CD4-positive, alpha-beta T cell treated with Interleukin-21 for 1 hour (primary cell): ENCODE measurements at places on chromosomes 1 and 21.
A peak's percentile ranks its signal among the peaks of the same experiment; 100 is the strongest.

- no peak for DNase-seq
These were observed 80.8 kb upstream of the PAPPA2 start for GRCh38 chr1:176382163-176382562.

DNA sequence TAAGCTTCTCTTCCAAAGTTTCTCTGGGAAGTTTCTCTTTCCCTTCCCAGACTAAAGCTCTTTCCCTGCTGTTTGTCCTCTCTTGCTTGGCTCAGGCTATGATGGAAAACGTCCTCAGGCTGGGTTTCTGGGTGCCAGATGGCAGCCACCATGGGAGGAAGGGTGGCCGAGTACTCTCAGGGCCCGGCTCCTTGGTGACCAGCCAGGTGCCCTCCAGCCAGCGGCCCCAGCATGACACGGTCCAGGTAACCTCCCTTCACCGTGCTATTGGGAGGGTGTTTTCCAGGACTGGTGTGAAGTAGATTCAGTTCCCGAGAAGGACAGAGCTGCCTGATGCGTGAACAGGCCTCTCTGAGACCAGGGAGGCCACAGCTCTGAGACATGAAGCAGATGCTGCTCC is 60.3 kb downstream of the KIF26B start:
- no peak for DNase-seq

GRCh38 chr1:25018943-25019336 is 88.9 kb upstream of the RUNX3 start:
- DNase-seq: no peak

GRCh38 chr1:85502625-85503083 is 37.7 kb upstream of the DDAH1 start:
- no peak for DNase-seq

GRCh38 chr1:240415532-240415931 is 196.4 kb downstream of the GREM2 start:
- no peak for DNase-seq

DNA sequence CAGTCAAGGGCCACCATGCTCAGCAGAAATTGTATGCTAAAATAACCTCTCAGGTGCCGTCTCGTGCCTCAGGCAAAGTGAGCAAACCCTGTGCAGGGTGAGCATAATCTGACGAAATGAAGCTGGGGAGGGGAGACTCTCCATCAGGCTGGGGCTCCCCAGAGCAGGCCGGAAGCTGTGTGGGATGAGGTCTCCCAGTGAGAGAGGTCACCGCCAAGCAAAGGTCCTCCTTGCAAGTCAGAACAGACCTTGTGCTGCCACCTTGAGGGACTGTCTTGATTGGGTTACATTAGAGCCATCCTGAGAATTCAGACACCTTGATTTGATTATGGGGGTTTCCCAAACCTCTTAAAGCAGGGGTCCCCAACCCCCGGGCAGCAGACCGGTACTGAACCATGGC is 64.2 kb downstream of the ZNF684 start:
- DNase-seq: no peak

- peak; percentile 95 for DNase-seq
These were observed at the start of gene RUNX3 for GRCh38 chr1:24930260-24931145. Gene RUNX3, minus strand, starts transcription at chr1:24930276. Its CDS starts 408 bp downstream, at chr1:24929868.

DNA sequence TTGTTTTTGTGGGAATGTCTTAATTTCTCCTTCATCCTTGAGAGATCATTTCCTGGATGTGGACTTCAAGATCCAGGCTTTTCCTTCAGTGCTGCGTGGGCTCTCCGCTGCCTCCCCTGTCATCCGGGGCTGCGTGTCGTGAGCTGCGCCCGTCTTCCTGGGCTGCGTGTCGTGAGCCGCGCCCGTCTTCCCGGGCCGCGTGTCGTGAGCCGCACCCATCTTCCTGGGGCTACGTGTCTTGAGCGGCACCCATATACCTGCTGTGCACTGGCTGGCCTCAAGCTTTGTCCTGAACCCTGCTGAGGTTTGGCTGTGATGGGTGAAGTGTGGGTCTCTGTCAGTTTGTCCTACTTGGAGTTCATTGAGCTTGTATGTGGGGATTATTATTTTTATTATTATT is 55.1 kb downstream of the PCNT start:
- no peak for DNase-seq

- no peak for DNase-seq
These were observed 27.6 kb downstream of the CFAP74 start for GRCh38 chr1:1976031-1976430.

DNA sequence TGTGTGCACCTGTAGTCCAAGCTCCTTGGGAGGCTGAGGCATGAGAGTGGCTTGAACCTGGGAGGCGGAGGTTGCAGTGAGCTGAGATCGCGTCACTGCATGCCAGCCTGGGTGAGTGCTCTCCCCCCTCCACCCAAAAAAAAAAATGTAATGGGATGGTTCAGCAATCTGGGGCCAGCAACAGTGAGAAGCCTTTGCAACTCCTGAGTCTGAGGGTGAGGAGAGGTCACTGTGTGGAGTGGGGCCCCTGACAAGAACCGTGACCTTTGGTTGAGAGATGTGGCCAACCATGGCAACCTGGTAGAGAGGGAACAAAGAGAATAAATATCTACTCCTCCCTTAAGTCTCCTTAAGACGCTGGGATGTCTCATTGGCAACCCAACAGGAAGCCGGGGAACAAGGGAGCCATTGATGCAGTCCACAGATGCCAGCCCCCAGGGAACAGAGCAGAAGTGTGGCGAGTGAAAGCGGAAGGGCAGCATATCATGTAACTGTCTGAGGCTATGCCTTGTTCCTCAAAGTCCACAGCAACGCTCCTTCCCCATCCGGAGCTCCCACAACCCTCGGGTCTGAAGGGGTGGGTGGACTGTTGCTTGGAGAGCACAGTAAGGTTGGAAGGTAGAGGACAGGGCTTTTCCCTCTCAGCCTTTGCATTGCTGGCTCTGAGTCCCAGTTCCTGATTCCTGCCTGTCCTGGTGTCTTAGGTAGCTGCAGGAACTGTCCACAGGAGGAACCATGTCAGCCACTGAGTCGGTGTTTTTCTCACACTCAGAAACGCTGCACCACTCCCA is 8.3 kb downstream of the TRNP1 start:
- peak; percentile 38 for DNase-seq

DNA sequence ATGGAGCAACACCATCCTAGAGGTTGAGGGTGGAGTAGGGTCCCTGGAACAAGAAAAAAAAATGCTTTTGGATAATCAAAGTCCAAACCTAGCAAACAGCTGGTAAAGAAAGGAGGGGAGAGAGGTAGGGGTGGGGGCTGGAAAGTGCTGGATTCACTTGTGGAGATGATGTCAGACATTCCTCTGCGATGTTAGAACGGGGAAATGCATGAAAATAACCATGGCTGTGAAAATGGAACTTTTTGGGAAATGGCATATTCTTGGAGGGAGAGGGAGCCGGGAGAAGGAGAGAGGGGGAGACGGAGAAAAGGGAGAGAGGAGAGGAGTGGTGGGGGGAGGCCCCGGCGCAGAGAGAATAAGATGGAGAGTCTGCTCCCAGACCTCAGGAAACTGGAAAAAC is 53.6 kb downstream of the OLFML2B start:
- no peak for DNase-seq

GRCh38 chr1:200081969-200082245 is 54.4 kb downstream of the NR5A2 start:
- DNase-seq: no peak

DNA sequence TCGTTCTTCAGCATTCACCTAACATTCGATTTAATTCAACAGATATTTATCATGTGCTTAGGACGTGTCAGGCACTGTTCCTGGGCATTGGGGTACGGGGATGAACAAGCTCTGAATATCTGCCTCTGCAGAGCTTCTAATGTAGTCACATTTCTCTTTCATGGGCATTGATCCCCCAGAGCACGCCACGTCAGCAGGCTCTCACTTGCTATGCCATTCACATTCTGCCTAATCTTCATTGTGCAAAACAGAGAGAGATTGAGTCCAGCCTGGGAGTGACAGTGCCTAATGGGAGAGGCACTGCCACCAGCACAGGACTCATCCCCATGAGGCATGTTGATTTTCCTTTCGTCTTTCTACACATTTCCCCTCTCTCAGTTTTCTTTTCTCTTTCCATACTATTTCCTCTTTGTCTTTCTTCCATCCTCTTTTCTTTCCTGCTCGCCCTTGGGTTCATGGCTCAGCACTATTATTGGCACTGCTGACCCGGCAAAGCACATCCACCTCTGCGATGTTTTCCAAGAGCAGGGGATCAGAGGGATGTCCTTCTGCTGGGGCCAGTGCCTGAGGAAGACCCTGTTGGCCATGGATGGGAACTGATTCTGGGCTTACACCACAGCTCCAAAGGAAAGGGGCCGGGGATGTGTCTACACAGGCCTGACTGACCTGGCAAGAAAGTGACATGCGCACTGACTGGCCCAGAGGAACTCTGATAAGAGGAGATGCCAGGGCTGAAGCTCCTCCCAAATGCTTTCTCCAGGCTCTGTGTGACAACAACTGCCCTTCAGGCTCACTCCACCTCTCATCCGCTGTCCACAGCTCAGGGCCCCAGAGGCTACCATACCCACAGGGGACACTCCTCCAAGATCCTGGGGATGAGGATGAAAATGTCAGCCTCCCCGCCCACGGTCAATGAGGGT is 195.9 kb downstream of the TOMM20 start:
- DNase-seq: no peak

DNA sequence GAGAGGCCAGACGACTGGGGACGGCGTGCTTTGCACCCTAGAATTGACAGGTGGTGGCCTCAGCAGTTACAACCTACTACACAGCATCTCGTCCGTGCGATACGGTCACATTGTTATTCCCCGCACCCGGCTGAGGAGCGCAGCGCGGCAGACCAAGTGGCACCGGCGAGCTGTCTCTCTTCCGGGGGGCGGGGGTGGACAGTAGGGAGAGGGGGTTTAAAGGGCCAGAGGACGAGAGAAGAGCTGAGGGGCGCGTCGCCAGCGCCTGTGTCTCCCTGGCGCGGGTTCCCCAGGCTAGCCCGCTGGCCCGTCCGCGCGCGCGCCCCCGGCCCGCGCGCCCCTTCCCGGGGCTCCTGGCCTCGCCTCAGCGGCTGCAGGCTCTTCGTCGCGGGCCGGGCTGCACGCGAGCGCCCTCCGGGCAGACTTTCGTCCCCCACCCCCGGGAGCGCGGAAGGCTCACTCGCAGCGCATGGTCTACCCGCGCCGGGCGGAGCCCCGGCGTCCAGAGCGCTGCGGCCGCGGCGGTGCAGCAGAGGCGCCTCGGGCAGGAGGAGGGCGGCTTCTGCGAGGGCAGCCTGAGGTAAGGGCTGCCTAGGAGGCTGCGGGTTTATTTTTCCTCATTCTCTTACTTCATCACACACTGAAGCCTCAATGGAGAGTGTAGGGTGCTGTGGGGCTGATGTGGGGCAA is at the start of gene PDE4B:
Gene PDE4B, plus strand, starts transcription at position 227 of the 690 bp plus-strand sequence.
- no peak for DNase-seq

DNA sequence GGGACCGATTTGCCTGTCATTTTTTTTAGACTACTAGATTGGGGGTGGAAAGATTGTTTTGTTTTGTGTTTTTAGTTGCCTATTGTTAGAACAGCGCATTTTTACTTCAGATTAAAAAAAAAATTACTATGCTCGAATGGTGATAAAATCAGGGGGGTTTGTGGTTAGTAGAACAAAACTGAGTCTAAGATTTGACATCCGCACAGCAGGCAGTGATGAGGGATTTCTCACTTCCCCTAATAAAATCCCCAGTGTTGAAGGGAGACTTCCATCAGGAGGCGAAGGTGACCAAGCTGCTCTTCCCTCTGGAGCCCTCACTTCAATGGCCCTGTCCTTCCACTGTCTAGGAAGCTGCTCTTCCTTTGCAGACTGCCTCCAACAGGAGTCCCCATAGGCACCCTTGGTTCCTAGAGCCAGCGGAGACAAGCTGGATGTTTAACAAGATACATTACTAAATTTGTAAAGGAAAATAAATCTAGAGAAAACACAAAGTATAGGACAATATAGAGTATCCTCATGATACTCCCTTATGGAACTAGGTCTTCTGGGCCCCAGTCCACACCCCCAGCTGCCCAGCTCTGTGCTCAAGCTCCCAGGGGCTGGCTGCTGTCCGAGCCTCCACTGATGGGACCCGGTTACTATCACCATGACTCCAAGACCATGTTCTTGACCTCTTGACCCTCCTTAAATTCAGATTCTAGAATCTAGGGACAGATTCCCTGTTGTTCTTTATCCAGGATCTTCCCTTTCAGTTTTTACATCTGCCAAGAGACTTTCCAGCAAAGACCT is 31.0 kb downstream of the TENT5C start:
- no peak for DNase-seq

DNA sequence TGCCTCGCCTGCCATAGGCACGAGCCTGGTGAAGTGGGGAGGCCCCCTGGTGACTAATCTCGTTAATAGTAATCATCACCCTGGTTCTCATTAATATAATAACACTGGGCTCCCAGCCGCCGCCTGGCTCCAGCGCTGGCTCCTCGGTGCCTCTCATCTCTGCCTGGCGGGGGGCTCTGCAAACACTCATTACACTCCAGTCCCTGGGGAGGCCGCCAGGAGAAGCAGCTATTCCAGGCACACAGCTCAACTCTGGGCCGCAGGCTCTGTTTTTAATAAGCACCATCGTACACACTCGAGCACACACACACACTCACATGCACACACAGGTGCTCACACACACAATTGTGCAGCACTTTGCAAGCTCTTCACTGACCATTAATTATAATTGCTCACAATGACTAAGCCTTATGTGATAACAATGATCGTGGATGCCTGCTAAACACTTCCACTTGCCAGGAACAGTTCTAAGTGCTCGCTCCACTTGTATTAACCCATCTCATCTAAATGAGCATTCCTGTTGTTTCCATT is 52.2 kb downstream of the SDC3 start:
- DNase-seq: no peak

- DNase-seq: no peak
These were observed 185.4 kb downstream of the LYPLAL1 start for GRCh38 chr1:219359126-219359525.

GRCh38 chr21:38322311-38322950 is 65.6 kb downstream of the KCNJ15 start:
- no peak for DNase-seq

DNA sequence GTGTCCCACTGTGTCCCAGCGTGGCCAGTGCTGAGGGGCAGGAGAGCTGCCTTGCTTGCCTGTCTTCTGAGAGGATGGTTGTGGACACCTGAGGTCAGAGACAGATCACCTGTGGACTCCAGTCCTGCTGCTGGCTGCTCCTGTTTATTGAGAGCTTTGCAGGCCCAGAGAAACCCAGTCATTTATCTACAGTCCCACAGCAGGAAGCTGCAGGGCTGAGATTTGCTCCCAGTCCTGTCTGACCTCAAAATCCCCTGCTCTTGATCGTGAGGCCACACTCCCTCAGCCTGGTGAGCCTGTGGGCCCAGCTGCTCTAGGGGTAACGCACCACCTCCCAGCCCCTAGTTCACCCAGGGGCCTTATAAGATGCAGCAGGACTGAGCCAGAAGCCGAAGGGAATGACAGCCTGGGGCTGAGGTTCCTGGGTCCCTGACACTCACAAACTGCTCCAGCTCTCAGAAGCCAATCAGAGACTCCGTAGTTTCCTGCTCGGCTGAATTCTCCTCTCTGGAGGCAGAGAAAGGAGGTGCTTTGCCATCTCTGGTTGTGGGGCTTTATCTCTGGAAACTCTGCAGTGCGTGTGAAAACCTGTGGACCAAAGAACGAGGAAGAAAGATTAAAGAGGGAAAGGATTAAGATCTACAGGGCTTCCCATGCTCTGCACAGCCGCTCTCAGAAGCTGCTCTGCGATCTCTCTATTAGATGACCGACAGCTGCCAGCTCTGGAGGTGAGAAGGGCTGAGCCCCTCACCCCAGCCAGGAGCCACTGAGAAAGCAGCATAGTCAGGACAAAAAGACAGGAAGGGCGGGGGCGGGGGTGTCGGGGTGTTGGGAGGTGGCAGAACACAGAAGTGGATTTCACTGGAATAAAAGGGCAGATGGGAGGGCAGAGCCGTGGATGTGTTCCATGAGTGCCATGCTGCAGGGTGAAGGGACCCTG is 39.1 kb downstream of the UBIAD1 start:
- DNase-seq: no peak

GRCh38 chr1:8816831-8817411 is 519 bp downstream of the RERE start:
- peak; percentile 17 for DNase-seq
